ENCODE measurements at places on chromosomes 16 and 17. TPM values are rescaled to one million over a fixed set of nuclear protein-coding genes. Genes with fewer than 3 reads are reported as not detected.

DNA sequence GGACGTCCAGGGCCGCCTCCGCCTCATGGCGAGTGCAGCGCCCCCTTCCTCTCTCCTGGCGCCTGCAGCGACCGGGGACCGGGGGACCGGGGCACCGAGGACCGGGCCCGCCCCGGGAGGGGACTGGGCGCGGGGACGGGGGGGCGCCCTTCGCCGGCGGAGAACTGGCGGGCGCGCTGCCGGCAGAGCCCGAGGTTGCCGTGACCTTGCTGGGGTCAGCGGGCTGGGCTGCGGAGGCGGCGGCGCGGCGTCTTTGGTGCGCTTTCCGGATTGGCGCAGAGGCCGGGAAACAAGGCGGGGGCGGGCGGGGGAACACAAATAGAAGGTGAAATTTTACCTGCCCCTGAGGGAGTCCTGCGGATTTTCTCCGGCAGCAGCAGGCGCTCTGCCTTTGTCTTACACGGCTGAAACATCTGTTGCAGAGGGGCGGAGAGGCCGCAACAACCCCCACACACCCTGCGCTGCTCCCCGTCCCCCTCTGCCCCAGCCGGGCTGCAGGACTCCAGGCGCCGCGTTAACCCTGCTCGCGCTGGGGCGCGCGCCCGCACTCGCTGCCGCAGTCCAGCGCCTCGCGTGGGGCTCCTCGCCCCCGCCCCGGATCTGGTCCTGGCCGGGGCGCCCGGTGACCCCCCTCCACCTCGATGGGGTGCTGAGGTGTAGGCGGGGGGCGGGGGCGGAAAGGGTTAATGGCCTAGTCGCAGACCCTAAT lies 53.5 kb downstream of the SREBF1 start:
- peak; percentile 89 for DNase-seq

DNA sequence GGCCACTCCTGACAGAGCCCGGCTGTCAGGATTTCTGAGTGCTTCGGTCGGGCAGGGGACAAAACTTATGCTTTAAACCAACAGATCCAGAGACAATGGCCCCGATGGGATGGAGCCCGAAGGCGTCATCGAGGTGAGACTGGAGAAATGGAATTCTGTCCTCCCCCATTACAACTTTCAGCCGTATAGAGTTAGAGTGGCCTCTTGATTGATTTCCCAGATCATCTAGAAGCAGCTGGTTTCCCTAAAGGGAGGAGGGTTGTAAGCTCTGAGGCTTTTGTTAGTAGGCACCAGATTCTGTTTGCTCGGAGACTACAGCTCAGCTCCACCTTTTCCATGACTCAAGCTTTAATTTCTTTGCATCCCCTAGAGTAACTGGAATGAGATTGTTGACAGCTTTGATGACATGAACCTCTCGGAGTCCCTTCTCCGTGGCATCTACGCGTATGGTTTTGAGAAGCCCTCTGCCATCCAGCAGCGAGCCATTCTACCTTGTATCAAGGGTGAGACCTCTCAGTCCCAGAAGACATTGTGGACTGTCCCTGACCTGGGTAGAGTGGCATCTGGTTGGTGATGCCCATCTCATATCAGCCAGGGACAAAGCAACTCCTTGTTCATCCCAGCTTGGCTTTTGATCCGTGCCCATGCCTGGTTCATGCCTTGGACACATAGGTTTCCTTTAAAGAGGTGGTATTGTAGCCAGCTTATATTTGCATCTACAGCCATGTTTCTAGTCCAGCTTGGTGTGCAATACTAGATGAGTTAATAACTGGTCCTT lies 5.1 kb upstream of the CD68 start:
- DNase-seq: no peak

DNA sequence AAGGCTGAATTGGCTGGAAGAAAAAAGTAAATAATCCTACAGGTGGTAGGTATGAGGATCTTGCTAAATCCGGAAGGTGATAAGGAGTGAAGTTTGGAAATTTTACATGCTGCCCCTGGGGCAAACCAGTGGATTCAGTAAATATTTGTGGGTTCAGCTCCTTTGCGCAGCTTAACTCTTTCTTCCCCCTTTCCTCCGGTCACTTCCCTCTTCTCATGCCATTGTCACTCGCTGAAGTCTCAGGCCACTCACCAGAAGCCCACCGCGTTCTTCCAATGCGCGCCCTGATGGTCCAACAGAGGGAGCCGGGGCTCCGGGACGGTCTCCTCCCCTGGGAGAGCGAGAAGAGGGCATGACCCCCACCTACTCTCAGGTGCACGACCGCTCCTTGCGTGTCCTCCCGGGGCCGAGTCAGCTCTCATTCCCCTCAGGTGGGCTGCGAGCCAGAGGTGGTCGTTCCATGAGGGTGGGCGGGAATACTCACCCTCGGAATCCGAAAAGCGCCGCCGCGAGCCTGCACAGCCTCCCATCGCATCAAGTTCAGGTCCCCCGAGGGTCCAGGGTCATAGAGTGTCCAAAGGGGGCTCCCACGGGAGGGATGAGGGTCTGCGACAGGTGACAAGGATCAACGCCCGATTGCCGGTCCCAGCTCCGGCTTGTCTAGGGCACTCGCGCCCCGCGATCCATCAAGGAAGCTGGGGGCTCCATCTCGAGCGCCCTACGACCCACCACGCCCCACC lies 474 bp downstream of the CLN3 start:
- peak; percentile 64 for DNase-seq

DNA sequence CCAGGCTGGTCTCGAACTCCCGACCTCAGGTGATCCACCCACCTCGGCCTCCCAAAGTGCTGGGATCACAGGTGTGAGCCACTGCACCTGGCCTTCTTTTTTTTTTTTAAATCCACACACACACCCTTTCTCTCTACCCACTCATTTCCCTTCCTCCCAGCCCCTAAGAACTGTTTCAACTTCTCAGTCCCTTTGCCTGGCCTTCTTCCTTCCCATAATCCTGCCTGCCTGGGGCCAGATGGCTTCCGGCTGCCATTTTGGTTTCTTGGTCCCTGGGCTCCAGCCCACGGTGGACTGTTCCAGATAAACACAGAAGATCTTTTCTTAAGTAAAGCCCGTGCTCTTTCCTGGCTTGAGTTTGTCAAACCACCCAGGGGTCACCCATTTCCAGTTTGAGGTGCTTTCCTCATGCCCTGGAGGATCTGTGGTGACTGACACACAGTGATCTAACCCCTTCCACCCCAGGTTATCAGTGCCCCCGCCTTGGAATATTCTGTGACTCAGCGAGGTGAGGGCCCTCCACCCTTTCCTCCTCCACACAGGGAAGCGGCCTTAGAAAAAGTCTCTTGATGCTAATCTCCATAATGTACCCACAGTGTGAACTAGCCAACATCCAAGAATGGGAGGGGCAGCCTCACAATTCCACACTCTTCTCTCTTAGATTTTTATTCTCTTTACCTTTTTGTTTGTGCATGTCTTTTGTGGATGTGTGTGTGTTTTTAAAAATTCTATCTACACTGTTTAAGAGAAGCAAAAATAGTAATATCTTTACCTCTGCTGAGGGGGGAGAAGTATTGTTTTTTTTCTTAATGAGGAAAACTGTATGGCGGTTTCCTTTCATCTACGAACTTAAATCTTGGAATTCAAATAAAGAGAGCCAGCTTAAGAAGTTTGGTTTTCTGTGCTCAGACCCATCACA lies 60.0 kb downstream of the CRISPLD2 start:
- no peak for DNase-seq

DNA sequence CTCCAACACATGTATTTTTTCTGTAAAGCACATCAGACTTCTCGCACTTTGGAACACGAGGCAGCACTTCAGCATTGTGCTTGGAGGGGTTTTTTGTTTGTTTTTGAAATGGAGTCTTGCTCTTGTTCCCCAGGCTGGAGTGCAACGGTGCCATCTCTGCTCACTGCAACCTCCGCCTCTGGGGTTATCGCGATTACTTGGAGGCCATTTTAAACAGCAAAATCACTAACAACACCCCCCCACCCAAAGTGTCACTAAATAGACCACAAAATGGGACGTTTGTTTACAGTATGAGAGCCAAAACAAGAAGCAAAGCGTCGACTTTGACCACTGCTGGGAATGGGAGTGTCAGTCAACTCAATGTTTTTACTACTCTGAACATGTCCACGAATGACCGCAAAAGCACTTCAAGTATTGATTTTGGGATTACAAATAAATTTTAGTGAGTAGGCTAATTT lies 9.0 kb upstream of the C16orf87 start:
- no peak for DNase-seq

GRCh38 chr17:58333736-58334207 lies 5.2 kb upstream of the TSPOAP1 start:
- no peak for DNase-seq

GRCh38 chr17:65729207-65729606 lies 167.8 kb upstream of the AXIN2 start:
- DNase-seq: no peak

GRCh38 chr16:14641926-14642325 lies 9.2 kb downstream of the BFAR start:
- peak; percentile 47 for DNase-seq

DNA sequence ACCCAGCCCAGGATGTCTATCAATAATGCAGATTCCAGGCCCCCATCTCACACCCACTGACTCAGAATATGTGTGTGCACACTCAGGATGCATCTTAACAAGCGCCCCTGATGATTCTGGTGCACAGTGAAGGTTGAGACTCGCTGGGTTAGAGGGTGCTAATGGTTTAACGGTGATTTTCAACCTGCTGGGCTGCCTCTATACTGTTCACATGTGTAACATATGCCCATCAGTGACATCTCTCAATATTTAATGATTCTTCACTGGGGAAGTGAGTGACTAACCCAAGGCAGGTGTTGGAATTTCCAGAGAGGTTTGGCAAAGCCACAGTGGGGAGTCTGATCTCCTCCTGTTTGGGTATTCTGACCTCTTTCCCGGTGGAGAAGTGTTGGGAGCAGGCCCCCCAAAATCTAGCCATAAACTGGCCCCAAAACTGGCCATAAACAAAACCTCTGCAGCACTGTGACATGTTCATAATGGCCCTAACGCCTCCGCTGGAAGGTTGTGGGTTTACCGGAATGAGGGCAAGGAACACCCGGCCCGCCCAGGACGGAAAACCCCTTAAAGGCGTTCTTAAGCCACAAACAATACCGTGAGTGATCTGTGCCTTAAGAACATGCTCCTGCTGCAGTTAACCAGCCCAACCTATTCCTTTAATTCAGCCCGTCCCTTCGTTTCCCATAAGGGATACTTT lies 4.1 kb upstream of the DOC2B start:
- no peak for DNase-seq

- DNase-seq: no peak
Measured at GRCh38 chr16:31508706-31509195, 560 bp upstream of the RUSF1 start.

DNA sequence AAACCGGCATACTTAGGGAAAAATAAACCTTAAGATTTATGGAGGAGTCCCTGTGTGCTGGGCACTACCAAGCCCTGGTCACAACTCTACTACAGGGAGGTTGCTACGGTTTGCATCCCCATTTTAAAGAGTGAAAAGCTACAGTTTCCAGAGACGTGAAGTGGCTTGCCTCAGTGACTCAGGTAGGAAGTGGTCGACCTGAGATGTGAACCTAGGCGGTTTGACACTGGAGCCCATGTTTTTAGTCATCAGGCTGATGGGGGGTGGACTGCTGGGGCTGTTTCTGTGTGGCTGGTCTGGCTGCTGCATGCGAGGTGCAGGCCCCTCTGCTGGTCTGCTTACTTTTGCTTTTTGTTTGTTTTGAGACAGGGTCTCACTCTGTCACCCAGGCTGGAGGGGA lies 6.6 kb downstream of the COX6A2 start:
- no peak for DNase-seq

DNA sequence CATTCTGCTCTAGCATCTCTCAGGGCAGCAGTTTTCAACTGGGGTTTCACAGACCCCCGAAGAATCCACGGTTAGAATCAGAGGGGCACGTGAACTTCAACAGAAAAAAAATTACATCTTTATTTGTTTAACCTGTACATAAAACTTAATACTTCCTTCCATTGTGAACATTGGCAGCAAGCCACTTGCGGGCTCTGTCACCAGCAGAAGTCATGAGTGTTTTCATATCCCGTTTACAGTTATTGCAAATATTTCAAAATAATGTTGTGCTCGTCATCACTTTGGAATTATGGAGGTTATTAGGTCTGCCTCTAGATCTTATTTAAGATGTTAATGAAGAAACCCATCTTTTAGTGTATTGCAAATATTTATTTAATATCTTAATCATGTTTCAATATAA lies 109.8 kb downstream of the SDR42E1 start:
- no peak for DNase-seq

DNA sequence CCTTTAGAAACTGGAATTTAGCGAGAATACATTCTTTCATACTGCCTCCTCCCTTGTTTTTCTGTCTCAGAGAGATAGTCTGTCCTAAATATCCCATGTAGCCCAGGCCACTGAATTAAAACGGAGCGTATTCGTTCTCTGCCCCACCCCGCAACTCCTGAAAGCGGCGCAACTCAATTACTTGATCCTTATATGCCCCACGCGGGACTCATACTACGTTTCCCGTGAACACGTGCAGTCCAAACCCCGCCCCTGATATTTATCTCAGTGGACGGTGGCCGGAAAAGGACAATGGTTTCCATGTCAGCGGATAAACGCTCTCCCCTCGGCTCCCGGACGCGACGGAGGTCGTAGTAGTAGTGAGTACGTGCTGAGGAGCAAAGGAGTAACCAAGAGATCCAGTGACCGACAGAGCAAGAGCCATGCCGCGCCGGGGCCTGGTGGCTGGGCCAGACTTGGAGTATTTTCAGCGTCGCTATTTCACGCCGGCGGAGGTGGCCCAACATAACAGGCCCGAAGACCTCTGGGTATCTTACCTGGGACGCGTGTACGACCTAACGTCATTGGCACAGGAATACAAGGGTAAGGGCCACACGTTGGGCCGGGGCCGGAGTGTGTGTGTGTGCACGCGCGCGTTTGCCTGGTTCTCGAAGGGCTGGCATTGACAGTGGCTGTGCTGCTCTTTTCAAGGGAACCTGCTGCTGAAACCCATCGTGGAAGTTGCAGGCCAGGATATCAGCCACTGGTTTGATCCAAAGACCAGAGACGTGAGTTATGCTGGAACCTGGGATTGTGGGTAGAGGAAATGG lies at the start of gene CYB5D1:
Gene CYB5D1, plus strand, starts transcription at position 291 of the 809 bp plus-strand sequence. Its CDS starts 132 bp downstream, at position 423.
- DNase-seq: peak; percentile 95

DNA sequence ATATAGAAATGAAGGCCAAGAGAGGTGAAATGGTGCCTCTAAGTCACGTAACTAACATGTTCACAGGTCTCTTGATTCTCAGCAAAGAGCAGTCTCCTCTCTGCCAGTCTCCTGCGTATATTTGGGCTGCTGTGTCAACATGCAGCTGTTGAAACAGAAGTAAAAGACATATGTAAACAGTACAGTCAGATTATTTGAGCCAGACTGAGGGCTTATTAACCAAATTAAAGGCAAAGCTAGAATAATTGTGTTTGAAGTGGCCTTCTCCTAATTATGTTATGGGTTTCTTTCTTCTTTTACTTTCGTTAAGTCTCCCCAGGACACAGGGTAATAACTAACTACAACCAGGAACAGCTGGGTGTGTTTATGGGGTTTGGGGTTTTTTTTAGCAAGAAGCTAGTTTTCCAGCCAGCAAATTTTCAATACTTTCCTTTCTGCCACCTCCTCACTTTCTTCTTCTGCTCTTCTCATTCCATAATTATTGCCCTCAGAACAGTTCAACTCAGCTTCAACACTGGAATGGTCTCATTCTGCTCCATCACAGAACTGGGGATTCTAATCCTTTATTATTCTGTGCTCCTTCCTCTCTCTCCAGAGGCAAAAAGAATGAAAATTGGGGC lies 18.4 kb downstream of the G6PC1 start:
- DNase-seq: no peak

Gene AATF
- 71.2 TPM for polyA plus RNA-seq

Gene GRB2
- polyA plus RNA-seq: 89.0 TPM

Gene CEP95
- polyA plus RNA-seq: 45.4 TPM

Gene MYOCD
- 2.0 TPM for polyA plus RNA-seq

Gene HASPIN
- polyA plus RNA-seq: 6.1 TPM
